ENCODE measurements at places on chromosomes 3 and 15.
A peak's percentile ranks its signal among the peaks of the same experiment; 100 is the strongest.

DNA sequence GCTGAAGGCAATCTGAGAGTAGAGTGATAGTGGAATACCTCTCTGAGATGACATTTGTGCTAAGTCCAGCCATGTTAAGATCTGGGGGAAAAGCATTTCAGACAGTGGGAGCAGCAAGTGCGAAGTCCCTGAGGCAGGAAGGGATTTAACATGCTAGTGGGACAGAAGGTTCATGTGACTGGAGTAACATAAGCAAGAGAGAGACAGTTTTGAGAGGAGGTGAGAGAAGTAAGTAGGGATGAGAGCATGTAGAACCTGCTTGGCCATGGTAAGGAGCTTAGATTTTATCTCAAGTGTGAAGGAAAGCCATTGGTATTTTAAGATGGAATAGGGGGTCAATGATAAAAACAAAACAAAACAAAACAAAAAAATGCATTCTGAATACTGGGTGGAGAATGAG is 358.6 kb upstream of the KCNH8 start:
- DNase-seq, result no peak

DNA sequence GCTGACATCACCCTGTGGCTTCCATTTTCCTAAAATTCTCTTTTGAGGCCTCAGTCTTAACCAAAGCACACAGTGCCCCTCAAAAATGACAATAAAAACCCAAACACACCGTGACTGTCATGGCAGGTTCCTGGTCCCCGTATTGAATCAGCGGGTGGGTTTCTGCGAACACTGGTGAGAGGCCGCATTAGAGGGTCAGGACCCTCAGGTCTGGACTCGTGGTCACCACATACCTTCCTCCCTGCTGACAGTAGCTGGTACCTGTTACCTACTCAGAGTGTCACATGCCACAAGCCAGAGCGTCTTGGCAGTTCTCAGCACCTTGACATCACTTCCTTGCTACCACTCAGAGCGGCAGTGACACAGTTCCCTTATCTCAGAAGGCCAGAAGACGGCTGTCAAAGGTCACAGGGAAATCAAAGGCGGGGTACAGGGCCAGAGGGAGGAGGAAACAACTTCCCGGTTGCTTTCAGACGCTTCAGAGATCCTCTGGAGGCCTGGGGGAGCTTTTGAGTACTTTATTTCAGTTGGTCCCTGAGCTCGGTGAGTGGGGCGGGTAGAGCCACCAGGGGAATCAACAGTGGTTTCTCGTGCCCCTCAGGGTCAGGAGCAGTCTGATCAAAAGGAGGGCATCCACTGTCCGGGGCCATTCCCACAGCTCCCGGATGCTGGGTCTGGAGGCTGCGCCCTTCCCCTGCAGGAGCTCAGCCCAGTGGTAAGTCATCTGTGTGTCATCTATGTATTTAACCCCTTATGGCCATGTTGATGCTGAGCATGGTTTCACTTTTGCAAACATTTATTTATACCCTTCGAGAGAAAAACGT is at the start of the genes CCR5AS and CCRL2:
TSS of gene CCR5AS (minus strand) at position 279 of the 824 bp plus-strand sequence.
TSS of gene CCRL2 (plus strand) at position 472 of the 824 bp plus-strand sequence. CDS start 821 bp downstream, outside the sequence.
- no peak for DNase-seq

DNA sequence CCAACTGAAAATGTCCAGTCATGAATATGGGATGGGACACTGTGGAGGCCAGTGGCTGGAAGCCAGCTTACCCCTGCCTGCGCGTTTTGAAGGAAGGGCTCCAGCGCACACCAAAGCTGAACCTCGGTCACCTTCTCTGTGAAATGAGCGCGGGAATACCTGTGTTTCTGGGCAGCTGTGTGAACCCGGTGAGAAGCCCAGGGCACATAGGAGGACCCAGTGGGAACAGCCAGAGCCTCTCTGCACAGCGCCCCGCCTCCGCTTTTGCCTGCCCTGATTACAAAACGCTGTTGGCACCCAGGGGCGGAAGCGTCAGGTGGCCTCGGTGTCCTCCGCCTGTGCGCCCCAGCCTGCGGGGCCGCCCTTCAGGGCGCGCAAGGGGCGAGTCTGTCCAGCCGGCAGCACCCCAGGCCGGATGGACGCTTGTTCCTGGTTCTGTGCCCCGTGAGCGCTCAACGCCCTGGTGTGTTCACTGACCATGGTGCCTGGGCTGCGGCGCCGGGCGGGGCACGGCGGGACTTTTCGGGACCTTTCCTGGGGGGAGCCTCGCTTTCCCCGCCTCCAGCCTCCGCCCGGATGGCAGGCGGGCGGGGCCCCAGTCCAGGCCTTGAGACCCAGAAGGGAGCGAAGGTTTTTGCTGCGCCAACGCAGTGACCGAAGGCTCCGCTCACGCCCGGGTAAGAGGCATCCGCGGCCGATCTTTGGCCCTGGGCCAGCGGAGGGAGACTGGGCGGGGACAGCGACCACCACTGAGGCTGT is at the start of gene SQOR:
TSS of gene SQOR (plus strand) at position 598 of the 759 bp plus-strand sequence. CDS start 23,895 bp downstream, outside the sequence.
- no peak for DNase-seq

DNA sequence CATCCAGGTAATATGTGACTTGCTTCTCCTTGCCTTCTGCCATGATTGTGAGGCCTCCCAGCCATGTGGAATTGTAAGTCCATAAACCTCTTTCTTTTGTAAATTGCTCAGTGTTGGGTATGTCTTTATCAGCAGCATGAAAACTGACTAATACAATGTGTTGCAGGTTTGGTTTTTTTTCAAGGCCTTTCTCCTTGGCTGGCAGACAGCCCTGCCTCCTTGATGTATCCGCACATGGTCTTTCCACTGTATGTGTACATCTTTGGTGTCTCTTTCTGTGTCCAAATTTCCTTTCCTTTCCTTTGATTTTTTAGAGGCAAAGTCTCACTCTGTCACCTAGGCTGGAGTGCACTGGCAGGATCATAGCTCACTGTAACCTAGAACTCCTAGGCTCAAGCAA is 260.1 kb downstream of the TUSC7 start:
- no peak for DNase-seq

GRCh38 chr3:138219255-138219654 is 32.2 kb downstream of the ARMC8 start:
- no peak for DNase-seq

DNA sequence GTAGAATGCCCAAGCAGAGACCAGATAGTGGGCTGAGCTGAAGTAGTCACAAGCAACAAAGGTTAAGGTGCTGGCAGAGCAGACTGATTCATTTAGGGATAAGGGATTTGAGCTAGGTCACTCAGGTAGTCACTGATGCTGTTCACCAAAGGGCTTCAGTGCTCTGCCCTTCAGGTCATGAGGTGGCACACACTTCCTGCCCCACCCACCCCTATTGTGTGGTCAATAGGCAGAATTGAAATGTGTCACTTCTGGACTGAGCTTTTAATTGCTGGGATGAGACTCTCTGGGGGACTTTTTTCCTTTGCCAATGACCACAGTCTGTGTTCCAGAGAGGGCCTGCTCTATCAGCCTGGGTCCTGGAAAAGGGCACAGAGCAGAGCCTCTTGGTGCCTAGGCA is 2.9 kb upstream of the DIS3L start:
- DNase-seq, result no peak

DNA sequence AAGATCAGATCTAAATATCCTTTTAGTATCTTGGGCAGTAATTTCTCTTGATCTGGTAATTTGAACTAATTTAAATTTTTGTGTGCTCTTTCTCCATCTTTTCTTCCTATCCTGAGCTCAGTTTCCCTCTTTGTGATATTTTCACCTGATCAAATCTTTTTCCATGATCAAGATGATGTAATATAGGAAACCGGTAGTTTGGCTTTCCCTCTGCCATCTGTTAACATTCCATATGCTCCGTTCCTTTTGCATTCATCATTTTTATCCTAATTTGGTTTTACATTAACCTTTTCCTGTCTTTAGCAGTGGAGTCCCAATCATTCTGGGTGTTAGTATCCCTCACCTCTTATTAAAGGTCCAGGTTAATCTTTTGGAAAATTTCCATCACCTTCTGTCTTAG is 5.9 kb upstream of the ABHD6 start:
- DNase-seq, result no peak

DNA sequence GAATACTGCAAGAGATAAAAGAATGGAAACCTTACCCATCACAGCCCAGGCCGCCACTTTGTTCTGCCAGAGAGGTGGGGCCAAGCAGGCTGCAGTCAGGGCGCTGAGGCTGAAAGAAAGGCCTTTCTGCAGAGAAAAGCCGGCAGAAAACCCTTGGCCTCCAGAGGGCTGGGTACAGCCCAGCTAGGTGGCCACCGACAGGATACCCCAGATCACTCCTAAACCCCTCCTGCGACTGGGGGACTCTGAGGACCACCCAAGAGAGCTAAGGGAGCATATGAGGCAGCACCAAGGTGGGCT is 69.3 kb downstream of the SMAD6 start:
- DNase-seq, result no peak

DNA sequence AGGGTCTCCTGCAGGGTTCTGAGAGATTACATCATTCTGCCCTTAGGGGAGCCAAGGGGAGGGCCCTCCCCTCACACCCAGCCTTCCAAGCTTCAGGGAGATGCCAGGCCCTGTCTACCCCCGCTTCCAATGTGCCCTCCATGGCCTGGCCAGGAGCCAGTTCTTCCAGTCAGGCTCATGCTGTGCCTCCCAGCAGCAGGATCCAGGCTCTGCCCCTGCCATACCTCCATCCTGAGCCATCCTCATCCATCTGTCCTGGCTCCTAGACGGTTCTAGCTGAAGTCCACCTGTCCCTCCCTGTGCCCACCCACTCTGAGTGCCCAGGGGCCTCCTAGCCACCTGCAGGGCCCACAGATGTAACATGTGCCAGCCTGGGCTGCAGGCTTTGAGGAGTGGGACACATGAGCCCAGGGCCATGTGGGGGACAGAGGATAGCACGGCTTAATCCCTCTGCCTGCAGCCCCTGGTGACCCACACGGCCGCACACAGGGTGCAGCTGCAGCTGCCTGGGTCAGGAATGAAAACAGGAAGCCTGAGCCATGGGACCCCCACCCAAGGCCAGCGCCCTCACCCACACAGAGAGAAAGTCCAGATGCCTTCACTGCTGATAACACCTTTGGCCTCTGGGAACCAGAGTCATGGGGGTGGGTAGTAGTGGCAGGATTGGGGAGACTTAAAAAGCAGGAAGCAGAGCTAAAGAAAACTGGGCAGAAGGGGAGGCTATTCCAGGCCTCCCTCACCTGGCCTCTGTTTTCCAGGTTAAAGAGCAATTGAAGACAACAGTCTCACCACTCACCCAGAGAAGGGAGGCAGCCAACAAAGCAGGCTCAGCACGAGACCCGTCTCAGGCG is 11.8 kb downstream of the PLCD1 start:
- DNase-seq, result no peak

GRCh38 chr3:197132916-197133530 is 103.4 kb upstream of the MELTF start:
- no peak for DNase-seq

DNA sequence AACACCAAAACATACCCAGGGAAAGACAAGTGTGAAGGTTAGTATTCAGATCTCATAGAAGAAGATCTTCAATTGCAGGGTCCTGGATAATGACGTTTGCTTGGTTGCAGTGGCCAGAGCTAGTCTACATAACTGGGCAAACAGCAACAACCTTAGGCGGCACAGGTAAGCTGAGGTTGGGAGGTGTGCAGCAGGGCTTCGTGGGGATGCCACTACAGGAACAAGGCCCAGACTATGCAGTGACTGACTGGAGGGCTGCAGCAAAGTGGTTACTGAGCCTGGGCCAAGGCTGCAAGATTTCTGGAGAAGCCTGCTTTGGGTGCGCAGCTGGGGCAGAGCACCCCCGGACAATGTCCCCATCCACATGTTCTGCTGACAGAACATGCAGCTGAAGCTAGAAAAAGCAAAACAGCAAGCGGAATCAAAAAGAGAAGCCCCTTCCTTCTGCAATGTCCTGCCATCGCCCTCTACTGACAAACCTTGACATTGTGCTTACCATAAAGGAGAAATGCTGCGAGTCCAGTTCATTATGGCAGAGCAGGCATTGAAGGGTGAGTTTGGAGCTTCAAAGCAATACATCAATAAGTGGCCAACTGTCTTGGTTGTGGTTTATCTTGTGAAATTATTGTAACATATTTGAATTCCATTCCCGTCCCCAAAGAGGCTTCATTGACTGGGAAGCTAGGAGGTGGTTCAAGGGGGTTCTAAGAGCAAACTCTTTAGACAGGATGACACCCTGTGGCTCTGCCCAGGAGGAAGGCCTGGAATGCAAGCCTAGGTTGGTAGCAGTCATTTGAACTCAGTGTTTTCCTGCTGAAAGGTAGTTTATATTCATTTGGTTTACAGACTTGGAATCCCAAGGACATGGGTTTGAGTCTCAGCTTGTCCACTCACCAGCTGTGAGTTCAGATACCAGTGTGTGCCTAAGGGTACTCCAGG is 217.0 kb downstream of the PDCD6IP start:
- DNase-seq, result no peak

- DNase-seq, result no peak
Measured at GRCh38 chr3:120364821-120365220, 15.7 kb upstream of the LRRC58 start.

DNA sequence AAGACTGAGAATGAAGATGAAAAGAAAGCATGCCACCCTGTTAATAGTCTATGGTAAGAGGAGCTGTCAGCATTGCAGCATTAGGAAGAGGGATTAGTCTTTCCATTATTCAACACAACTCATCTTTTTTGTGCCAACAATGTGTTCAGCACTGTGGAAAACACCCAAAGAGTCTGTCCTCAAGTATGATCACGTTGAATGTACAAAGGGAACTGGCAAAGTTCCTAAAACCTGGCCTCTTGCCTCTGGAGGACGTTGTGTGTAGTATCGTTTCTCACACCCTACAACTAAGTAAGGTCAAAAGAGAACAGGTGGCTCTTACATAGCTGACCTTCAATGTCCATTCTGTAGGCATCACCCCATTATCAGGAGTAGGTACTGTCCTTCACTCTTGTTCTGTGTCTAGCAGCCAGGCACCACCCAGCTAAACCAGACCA is 147.9 kb upstream of the THBS1 start:
- DNase-seq, result no peak

- DNase-seq, result no peak
Measured at GRCh38 chr3:5160940-5161858, 26.3 kb upstream of the EDEM1 start.

DNA sequence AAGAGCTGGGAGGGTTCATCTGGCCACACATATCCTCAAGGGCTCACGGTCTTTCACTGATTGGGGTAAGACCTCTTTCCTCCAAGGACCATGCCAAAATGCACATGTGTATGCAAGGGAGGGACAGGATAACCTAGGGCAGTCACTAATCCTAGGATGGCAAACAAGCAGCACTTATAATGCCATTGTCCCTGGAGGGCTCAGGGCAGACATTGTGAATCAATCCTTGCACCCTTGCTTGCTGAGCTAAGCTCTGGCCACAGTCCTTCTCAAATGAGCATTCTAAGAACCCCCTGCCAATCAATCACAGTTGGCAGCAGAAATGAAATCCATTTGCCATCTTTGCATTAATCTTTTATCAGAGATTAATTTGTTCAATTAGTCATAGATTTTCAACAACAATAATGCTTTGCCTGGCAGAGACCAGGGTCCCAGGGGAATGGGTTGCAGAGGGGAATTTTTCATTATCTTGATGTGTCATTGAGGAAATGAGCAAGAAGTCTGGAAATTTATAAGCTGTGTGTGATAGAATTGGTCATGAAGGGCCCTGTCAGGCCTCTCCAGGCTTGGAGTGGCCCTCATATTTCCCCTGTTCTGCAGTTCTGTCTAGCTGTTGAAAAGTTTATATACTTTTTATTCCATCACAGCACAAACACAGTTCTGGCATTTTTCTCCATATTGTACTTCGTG is 57.2 kb upstream of the KY start:
- DNase-seq, result peak; percentile 20

All from AG09309 (cell line).